NT2/D1 (cell line): ENCODE measurements at places on chromosomes 7 and 10.

- no peak for DNase-seq
Observed at GRCh38 chr10:100662067-100662466, 83.3 kb upstream of the PAX2 start.

GRCh38 chr7:41824284-41824683, 121.4 kb upstream of the INHBA start:
- no peak for DNase-seq

DNA sequence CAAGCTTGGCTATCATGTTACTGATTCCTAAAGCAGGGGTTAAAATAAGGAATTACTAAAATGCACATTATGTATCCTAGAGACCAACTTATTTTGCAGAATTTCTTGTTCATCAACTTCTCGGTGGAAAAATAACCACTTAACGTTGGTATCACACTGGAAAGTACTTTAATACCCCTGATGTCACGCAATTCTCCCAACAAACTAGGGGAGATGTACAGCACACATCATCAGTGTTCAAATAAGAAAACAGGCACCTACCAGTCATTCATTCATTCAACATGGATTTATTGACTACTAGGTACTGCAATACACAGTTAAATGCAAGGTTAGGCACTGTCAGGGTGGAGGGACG, 648 bp downstream of the HUS1 start:
- DNase-seq, result no peak

GRCh38 chr10:47027108-47027783, 116.0 kb downstream of the PTPN20 start:
- DNase-seq, result no peak

- no peak for DNase-seq
Observed at GRCh38 chr7:55527307-55527706, 45.0 kb downstream of the VOPP1 start.

- no peak for DNase-seq
Observed at GRCh38 chr10:69223028-69223342, 2.9 kb downstream of the HKDC1 start.
